Activated CD4-positive, alpha-beta memory T cell treated with anti-CD3 and anti-CD28 coated beads for 36 hours (primary cell): ENCODE measurements at places on chromosomes 4 and X. TPM values are rescaled to one million over a fixed set of nuclear protein-coding genes. Genes with fewer than 3 reads are reported as not detected.

The KIT gene
- not detected for total RNA-seq

GRCh38 chrX:143615851-143616250 is 20.1 kb downstream of the SLITRK4 start:
- no peak for DNase-seq

DNA sequence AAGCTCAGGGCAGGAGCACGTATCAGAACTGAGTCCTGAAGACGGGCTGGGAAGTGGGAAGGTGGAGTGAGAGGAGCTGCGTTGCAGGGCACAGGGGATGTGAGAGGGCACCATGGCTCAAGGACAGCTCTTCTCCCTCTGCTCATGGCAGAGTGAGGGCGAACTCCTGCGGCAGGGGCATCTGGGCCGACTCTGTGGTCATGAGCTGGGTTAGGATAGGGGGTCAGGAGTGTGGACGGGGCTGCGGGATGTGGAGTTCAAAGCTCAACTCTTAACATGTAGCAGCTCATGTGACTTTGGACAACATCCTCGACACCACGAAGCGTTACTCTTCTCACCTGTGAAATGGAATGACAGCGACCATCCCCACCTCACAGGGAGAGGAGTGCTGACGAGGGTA is 19.4 kb upstream of the SORCS2 start:
- DNase-seq = no peak

DNA sequence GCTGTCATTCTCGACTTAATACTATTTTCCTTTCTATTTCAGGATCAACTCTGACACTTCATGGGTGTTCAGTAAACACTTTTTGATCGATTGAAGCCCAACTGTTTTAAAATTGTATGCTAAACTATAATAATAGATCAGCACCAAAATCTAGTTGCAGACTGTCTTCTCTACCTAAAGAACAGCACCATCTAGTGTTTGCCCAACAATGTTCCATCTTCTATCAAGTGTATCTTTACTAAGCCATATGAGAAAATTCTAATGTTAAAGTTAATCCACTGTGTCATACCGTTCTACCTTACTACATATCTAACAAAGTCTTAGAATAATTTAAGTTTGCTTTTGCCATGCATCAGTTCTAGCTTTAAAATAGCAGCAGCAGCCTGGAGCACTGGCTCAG is 113.0 kb upstream of the PRDX4 start:
- no peak for DNase-seq

DNA sequence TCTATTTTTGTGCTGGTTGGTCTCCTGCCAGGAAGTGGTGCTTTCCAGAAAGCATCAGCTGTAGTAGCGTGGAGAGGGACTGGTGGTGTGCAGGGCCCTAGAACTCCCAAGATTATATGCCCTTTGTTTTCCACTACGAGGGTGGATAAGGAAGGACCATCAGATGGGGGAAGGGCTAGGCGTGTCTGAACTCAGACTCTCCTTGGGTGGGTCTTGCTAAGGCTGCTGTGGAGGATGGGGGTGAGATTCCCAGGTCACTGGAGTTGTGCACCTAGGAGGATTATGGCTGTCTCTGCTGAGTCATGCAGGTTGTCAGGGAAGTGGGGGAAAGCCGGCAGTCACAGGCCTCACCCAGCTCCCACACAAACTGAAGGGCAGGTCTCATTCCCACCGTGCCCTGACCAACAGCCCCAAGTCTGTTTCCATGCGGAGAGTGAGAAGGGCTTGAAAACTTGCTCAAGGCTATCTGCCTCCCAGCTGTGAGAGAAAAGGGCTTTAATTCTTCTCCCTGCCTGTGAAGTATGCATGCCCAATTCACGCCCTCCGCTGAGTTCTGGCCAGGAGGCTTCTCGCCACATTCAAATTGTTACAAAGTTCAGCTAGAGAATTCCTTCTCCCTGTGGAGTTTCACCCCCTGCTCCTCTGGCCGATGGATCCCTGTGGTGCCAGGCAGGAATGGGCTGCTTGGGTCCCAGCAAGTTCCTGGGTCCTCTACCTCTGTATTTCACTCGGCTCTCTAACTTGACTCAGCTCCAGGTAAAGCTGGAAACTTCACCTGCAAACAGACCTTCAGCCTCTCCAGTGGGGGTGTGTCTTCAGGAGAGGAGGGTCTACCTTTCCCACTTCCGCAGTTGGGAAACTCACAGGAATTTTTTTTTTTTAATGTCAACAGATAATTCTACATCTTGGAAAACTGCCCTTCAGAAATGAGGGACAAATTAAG is 7.7 kb upstream of the CSTF2 start:
- DNase-seq = no peak

GRCh38 chr4:42152507-42153504 is at the start of gene BEND4:
Gene BEND4, minus strand, starts transcription at chr4:42152655. Its CDS starts 512 bp downstream, at chr4:42152143.
- DNase-seq = no peak

- no peak for DNase-seq
Observed at GRCh38 chr4:29805245-29805644, 914.9 kb upstream of the PCDH7 start.

DNA sequence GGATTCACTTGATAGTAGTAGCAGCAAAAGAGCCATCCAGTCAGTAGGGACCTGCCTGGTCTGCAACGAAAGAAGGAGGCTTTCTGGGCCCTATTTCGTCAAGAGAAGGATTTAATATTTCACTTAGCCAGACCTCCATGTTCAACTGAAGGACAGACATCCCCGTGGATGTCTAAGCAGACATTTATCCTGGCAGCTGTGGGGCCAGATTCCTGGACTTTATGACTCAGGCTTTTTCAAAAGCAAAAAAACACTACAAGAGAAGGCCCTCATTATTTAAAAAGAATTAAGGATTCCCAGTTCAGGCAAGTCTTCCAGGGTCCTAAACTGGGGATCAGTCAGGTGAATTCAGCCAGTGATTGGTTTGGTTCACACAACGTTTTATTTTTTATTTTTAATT is 88.5 kb upstream of the TSPAN5 start:
- no peak for DNase-seq
